Epithelial cell of proximal tubule (primary cell): ENCODE measurements at places on chromosomes 3 and 15. TPM values are rescaled to one million over a fixed set of nuclear protein-coding genes. Genes with fewer than 3 reads are reported as not detected.

- no peak for DNase-seq
These were observed 13.9 kb downstream of the CLSTN2 start for GRCh38 chr3:139948898-139949297.

C3orf38 gene
- total RNA-seq, result 15.3 and 16.5 TPM in 2 replicates

- DNase-seq, result no peak
These were observed 55.6 kb downstream of the TMEM45A start for GRCh38 chr3:100548053-100548452.

DNA sequence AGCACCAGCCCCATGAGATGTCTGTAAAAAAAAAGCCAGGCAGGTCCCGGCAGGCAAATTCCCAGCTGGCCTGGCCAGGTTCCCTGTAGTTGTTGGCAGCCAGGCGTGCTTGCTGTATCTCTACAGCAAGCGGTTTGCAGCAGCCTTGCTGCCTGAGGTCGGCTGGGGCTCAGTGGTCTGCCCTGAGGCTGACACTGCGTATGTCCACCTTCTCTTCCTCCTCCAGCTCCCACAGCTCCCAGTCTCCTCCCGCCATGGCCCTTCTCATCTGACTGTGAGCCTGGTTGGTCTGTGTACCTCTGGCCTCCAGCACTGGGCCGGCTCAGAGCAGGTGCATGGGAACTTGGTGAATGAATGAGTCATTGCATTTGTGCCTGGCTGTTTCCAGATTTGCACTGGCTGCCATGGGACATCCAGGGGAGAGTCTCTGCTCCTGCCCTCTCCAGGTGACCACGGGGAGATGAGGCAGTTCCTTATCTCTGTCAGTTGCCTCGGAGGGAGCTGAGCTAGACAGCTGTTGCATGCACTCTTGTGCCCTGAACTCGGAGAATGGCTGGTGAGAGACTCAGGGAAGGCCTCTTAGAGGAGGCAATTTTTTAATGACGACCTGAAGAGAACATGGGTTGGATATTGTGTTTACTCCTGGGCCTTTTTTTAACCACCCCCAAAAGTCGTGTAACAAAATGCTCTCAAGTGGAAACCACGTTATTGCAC is 43.0 kb downstream of the SPSB4 start:
- DNase-seq, result no peak

DNA sequence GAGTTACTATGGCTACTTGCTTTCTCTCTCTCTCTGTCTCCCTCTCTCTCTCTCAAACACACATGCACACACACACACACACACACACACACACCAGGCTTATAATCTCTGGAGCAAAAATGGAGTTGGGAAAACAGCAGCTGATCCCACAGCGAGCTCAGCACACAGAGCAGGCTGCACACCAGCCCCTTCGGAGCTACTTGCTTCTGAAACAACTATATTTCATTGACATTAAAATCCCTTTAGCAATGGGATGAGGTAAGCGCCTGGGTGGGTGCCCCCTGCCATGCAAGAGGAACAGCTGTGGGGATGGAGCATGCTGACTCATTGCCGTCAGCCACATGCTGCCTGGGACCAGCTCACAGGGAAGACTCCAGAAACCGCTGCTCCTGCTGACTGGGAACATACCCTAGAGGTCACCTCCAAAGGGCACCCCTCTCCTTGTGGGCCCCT is 45.7 kb downstream of the B3GNT5 start:
- DNase-seq, result no peak

DNA sequence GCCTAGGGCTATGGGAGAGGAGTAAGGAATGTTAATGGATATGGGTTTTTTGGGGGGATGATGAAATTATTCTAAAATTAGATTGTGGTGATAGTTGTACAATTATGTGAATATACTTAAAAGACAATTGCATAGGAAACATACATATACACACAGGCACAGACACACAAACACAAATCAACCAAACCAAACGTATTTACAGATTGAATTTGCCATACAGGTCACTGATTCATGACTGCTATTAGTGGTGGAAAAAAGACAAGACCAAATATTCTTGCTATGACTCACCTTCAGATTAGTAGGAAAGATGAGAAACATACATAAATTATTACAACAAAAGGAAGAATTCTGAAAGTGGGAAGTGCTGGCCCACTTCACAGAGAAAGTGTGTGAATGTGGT is 85.3 kb downstream of the C3orf38 start:
- no peak for DNase-seq

DNAH12 gene
- total RNA-seq, result not detected in 2 replicates

DNA sequence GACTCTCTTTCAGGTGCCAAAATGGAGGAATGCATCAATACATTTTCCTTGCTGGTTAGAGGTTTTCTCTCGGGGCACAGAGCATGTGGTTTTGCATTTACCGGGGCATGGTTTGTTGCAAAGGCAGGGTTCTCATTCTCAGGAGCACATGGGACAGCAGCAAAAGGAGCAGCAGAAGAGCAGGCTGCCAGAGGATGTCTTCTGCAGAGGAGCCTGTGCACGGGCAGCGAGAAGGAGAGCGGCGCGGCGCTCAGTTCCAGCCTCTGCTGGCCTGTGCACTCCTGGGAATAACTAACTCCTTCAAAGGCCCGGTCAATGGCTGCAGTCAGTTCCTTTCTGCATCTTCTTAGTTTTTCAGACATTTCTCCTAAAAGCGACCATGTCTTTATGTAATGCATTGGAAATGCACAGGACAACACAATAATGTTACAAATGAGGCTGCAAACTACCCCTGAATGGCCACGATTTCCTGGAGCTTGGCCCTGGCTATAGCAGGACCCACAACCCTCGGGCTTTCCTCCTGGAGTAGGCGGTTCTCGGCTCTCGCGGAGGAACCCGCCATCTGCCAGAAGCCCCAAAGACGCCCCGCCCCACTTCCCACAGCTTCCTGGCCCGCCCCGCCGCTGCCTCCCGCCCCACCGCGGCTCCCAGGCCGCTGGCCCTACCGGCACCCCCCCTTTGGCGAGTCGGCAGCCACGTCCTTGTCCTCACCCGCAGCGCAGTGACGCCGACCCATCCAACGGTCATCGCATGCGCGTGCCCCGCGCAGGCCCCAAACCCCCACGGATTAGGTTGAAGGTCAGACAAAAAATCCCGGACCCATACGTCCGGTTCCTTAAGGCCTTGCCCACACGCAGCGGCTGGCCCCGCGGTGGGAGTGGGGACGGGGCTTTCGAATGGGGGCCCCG is at the start of gene C3orf62:
Gene C3orf62, minus strand, starts transcription at position 758 of the 908 bp plus-strand sequence. Its CDS starts 360 bp downstream, at position 398.
- DNase-seq, result no peak
